Activated CD4-positive, alpha-beta T cell treated with anti-CD3 and anti-CD28 coated beads, Interleukin-10, Interleukin-2, amounts not matched to agents 100 ng/mL and 50 ng/mL, durations not matched to agents 16 hours and 8 hours (primary cell): ENCODE measurements at places on chromosomes 7 and 10.

- DNase-seq: no peak
These were observed 54.8 kb downstream of the MPP7 start for GRCh38 chr10:28248092-28248491.

DNA sequence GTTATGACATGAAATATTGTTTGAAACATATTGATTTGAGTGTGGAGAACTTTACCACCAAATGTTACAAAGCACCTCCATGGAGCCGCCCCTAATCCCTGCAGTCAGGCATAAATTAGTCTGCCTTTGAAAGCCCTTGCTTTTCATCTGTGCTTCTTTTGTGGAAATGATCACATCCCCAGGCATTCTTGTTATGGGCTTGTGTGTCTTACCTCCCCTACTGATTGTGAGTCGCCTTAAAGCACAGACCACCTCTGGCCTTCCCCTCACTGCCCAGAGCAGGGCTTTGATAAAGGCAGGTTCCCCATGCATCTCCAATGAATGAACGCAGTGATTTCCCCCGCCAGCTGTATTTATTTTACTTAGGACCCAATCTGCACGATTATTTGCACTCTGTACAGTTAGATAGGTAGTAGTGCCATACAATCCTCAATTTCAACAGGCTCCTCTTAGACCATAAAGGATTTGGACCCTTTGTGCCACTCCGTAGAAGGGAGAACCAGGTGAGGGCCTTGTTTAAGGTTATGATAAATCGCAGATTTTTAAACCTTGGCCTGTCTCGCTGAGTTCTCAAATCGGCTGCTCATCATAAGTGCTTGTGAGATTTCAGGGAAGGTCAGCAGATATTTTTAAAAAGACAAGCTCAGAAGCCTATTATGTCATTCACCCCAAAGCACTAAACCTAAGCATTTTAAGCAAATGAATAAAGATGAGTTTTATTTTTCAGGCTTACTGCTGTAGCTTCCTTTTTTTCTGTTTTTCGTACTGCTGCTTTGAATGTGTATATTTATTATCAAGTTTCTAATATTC lies 107.8 kb downstream of the CUBN start:
- no peak for DNase-seq

GRCh38 chr7:44182827-44183226 lies 6.4 kb downstream of the GCK start:
- no peak for DNase-seq

GRCh38 chr7:100852048-100852872 lies at the start of gene SLC12A9:
TSS of gene SLC12A9 (plus strand) at chr7:100852713. CDS start at chr7:100854198, 1,485 bp downstream.
- peak; percentile 90 for DNase-seq

DNA sequence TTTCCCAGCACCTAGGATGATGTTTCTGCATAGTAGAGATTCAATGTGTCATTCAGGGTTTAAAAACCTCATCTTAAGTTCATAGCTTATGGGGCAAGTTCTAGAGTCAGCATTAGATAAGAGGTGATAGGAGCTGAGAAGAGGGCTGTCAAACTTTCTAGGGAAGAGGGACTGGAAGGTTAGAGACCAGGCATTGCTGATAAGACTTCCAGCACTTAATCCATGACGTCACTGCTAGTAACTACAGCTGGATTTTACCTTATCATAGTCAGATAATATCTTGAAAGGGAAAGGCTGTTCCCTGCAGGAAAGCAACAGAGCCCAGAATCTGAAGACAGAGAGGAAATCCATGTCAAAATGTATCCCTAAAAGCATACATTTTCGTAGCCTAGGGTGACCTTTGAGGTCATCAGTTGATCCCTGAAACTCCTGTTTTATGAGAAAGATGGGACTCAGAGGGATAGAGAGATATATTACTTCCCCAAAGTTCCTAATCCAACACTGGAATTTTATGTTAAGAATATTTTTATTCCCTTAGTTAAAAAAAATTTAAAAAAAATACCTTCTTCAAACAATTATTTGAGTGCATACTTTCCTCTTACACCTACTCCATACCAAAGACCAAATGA lies 3.3 kb upstream of the CPED1 start:
- DNase-seq: no peak

DNA sequence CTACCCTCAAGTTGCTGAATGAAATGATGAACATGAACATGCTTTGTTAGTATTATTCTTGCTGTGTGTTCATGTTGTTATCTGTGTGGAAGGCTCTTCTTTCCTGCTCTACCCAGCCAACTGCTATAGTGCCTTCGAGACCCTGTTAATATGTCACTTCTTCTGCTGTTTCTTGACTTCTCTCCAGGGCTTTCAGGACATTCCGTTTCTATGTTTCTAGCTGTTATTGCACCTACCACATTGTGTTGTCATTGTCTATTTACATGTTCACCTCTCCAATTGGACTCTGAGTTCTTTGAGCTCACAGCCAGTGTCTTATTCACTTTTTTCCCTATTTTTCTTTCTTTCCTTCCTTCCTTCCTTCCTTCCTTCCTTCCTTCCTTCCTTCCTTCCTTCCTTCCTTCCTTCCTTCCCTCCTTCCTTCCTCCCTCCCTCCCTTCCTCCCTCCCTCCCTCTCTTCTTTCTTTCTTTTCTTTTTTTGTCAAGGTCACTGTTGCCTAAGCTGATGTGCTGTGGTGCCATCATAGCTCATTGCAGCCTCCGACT lies 40.4 kb downstream of the BAMBI start:
- no peak for DNase-seq

DNA sequence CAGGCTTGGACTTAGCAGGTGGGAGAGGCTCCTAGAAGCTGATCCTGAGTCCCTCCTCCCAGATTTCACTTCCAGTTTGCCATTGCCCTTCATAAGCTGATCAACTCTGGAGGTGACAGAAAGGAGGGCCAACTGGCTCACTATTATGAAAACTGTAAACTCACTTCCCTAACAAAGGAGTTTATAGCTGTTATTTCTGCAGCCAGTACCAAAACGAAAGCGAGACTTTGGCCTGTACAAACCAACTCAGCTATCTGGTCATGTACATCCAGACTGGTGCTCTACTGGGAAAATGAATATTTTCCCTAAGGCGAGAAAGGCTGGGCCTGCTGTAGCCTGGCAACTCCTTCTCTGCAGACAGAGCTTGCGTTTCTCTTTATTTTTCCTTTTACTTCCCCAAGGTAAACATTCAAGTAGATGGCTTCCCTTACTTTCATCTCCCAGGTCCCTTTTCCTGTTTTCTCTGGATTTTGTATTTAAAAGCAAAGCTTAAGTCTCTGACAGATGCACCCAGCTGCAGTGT lies 54.7 kb downstream of the GALNT17 start:
- DNase-seq: no peak

GRCh38 chr10:97780841-97781617 lies 9.2 kb upstream of the SFRP5 start:
- DNase-seq: no peak

DNA sequence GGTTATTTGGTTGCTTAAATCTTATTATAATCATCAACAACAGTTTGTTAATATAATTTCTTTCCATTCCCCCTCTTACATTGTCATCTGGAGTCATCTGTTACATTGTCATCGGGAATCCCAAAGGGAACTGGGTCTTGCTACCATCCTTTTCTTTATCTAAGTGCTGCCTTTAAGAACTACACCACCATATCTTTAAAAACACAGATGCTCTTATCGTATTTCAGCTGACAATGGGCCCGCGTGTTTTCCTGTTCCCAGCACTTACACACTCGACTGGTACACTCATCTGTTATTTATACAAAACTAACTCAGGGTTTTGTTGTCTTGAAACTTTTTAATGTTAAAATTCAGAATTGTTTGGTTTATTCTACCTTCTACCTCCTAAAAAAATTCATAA lies 256.2 kb upstream of the MGMT start:
- no peak for DNase-seq
